ENCODE measurements at places on chromosomes 16 and 17.

DNA sequence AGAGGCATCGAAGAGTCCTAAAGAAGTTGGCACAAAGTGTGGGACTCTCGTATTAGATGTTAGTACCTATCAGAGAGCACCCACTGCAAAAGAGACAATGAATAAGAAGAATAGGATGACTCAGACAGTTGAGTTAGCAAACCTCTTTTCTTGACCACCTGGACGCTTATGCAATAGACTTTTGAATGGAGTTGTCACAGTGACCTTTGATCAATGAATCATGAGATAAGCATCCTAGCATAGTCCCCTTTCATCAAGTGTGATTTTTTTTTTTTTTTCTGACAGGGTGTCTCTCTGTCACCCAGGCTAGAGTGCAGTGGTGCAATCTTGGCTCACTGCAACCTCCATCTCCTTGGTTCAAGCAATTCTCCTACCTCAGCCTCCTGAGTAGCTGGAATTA, 1417.9 kb upstream of the GOT2 start:
- DNase-seq, result no peak

DNA sequence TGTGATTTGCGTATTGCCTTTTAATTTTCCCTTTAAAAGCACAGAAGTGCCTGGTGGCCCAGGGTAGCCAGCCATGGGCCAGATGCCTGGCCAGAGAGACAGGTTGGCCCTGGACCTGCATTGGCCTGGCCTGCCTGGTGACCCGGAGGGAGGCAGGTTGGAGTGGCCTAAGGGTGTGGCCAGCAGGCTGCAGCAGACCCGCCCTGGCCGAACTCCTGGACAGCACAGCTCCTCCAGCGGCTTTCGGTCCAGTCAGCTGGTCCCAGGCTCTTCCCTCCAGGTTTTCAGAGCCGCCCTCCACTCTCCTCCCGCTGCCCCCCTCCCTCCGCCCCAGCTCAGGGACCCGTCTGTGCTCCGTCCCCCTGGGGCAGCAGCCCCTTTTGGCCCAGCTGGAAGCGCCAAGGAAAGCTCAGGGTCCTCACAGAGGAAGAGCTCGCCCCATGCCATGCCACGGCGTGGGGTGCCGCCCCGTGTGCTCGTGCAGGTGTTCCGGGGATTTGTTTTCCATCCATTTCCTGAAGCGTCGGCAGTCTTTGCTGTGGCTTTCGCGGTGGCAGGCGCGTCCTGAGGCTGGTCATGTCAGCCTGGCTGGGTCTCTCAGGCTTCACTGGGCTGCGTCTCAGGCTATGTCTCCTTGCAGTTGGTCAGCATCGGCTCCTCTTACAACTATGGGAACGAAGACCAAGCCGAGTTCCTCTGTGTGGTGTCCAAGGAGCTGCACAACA, 18.1 kb downstream of the PRSS27 start:
- DNase-seq, result no peak

DNA sequence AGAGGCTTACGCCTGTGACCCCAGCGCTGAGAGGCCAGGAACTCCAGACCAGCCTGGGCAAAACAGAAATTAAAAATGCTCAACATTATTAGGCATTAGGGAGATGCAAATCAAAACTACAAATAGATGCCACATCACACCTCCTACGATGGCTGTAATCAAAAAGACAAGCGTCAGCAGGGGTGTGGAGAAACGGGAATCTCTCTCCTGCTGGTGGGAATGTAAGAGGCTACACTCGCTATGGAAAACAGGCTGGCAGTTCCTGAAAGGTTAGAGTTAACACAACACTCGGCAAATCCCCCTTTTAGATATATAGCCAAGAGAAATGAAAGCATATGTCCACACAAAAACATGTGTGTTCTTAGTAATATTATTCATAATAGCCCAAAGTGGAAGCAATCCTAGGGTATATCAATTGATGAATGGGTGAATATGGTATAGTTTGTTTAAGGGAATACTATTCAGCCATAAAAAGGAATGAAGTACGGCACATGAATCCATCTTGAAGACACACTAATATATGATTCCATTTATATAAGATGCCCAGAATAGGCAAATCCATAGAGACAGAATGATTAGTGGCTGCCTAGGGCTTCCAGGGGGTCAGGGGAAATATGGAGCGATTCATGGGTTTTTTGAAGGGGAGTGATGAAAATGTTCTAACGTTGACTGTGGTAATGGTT, 1.8 kb upstream of the NPRL3 start:
- no peak for DNase-seq

GRCh38 chr16:4805231-4805630, 2.8 kb upstream of the ROGDI start:
- DNase-seq, result no peak

- DNase-seq, result no peak
Observed at GRCh38 chr16:16063683-16064082, 114.3 kb downstream of the ABCC1 start.

GRCh38 chr17:70434536-70435490, 265.5 kb downstream of the KCNJ2 start:
- no peak for DNase-seq

All from retinal pigment epithelial cell (primary cell).